ENCODE measurements at places on chromosomes 1 and 21.

GRCh38 chr1:118302145-118302544 lies 117.1 kb upstream of the SPAG17 start:
- DNase-seq: no peak

DNA sequence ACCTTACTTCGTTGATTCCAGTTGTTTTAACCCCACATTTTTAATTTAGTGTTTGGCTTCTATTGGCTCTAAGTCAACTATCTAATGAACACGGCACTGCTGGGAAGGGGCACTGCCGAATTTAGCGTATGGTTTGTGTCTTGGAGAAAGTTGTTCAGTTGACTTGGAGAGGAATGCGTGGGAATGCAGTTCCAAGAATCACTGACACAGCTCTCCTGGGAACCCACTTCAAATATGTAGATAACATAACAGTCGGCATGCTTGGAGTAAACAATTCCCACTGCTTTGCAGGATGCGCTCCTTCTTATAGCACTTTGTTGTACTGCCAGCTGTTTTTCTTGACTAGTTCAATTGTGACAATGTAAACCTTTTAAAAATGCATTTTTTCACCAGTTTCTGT lies 104.3 kb downstream of the RYR2 start:
- DNase-seq: no peak

DNA sequence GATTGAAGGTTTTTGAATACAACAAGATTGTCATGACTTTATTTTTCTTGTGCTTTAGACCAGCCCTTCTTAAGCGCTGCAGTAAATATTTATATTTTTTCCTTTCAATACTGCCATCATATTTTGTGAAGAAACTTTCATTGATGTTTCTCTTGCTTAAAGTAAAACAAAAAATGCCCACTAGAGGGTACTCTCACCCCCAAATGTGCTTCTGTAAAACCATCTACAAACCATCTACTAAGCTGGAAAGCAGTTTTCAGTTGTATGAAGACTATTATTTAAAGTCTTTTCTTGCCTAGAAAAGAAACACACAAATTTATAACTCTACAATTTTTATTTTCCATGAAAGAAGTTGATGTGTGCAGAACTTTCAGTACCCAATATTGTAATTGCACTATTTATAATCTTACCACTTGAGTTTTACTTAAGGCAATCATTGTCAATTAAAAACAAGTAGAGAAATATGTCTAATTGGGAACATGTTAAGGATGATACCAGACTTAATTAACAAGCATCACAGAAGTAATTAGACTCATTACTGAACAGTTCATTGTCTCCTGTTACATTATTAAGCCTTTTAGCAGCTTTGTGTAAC lies 10.7 kb downstream of the LEPR start:
- peak; percentile 85 for DNase-seq

DNA sequence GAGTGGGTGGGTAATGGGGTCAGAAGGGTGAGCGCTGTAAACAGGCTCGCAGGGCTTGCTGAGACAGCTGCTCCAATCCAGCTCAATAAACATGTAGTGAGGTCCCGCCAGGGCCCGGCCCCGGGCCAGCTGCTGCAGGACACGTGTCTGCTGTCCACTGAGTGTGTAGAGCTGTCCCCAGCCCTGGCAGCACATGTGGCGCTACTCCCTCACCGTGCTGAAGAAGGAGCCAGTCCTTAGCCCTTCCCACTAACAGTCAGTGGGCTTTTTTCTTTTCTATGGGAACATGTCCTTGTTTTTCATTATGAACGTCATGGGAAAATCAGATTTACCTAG lies 78.9 kb upstream of the C1orf174 start:
- DNase-seq: no peak

DNA sequence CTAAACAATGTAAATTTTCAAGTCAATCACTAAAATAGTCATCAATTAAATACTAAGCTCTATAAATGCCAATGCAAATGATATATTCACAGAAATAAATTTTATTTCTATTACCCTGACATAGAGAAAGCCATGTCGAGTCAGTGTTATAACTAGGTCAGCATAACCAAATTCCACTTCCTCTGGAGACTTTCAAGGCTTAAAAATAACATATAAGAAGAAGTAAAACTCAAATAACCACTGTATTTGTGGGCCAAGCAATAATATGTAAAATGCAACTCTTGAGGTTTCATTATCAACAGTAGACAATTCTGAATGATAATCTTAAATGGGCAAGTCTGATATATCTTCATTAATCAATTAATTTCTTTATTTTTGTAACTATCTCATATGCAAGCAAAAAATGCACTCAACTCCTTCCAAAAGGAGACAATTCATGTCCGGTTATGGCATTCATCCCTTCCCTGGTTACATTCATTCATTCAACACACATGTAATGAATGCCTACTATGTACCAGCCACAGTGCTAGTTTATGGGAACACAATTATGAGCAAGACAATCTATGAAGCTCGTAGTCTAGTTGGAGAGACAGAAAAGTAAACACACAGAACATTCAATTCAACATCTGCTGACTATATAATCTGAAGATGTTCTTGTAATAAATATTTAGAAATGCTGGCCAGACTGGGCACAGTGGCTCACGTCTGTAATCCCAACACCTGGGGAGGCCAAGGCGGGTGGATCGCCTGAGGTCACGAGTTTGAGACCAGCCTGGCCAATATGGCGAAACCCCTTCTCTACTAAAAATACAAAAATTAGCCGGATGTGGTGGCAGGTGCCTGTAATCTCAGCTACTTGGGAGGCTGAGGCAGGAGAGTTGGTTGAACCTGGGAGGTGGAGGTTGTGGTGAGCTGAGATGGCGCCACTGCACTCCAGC lies 37.1 kb upstream of the CAP1 start:
- no peak for DNase-seq

- no peak for DNase-seq
Measured at GRCh38 chr1:230065571-230065970, 1.5 kb upstream of the GALNT2 start.

GRCh38 chr1:99648107-99648506 lies 2.2 kb downstream of the PALMD start:
- no peak for DNase-seq

- DNase-seq: no peak
Measured at GRCh38 chr1:30680429-30680828, 43.0 kb downstream of the MATN1 start.

GRCh38 chr1:28666806-28667205 lies 1.8 kb upstream of the GMEB1 start:
- DNase-seq: no peak

GRCh38 chr1:13666317-13666716 lies 33.7 kb upstream of the PRDM2 start:
- no peak for DNase-seq

DNA sequence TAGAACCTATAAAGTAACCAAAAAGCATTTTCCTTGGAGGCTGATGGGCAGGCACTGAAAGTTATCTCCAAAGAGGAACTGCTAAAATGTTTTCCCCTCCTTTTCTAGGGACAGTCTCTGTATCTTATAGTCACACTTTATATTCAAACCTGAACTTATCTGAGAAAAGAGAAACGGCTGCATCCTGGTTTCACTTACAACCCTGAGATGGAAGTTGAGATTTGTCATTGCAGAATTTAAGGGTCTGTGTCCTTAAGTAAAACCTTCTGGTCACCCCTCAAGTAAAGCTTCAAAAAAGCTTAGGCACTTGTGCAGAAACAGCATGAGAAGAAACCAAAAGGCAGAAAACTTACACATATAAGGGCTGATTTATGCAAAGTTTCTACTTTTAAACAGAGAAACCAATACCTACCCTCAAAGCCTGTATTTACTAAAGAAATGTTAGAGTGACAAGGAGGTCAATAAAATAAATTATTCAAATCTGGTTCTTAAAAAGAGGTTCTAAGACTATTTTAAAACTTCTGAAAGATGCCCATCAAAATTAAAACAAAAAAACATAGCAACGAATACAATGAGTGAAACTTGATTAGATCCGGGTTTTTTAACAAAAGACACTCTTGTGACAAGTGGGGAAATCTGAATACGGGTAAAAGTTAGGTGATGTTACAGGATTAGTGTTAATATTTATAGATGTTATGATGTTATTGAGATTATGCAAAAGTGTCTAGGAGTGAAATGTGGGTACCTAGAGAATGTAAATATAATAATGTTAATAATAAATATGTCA lies 9.9 kb downstream of the CD58 start:
- no peak for DNase-seq

- DNase-seq: no peak
Measured at GRCh38 chr1:216604771-216605170, 118.5 kb downstream of the ESRRG start.

GRCh38 chr1:101356604-101357443 lies 120.0 kb downstream of the S1PR1 start:
- DNase-seq: no peak

DNA sequence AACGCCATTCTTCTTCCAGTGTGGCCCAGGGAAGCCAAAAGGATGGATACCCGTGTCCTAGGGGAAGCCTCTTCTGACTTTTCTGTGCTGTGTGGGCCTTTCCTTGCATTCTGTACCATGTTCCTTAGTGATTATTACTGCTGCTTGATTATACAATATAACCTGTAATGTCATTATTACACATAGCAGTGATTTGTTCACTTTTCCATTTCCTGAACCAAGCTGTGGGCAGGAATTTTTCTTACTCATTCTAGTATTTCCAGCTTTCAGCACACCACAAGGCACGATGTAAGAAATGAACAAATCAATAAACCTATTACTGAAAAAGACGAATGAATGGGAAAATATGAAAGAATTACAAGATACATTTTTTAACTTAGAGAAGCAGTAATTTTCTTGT lies 8.4 kb upstream of the USP33 start:
- no peak for DNase-seq

GRCh38 chr1:225299624-225300023 lies 128.2 kb downstream of the LBR start:
- DNase-seq: no peak

- peak; percentile 56 for DNase-seq
Measured at GRCh38 chr1:99737016-99737415, 29.4 kb downstream of the FRRS1 start.

DNA sequence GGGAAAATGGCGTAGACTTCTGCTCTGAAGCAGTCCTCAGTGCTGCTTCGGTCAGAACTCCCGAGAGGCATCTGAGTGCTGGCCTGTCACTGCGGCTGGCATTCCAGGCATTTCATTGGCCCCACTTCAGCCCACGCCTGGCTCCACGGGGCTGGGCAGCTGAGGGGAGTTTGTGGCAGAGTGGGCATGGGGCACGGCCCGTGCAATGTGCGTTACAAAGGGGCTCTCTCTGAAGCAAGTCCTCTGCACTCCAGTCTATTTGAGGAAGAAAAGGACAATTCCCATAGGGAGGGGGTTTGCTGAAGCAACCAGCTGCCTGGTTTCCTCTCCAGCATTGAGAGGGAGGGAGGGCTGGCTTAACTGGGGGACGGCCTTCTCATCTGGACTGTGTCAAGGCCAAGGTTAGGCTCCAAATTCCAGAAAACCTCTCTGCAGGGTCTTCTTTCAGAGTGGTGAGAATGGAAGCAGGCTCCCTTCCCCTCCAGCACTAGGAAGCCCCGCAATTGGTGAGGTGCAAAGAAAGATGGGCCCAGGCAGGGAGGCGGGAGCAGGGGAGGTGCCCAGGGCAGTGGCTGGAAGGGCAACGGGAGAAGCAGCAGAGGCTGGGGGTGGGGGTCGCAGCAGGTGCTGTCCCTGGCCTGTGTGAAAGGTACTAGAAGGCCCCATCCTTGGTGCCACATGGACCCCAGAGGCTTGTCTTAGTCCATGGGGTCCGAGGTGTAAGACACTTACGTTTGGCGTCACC lies 21.1 kb upstream of the GPR157 start:
- DNase-seq: no peak

DNA sequence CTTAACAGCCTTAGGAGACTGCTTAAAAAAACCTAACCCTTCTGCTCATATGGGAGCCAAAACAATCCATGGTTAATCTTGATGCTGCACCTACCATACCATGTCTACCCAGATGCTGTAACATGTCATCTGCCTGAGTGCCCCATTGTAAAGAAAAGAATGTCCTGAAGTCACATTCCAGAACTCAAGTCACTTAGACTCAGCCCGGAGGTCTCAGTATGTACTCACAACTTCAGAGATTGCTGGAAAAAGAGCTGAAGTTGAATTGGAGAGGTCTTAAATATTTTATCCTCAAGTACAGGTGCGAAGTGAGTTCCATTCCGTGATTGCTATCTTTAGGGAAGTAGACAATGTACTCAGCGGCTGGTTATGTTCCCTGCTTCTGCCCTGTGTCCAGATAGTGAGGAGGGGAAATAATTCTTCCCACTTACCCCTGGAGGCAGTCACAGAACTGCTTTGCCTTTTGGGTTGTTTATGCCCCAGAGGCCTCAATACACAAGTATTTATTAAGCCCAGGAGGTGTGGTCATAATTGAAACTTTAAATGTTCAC lies 57.5 kb upstream of the HOOK1 start:
- DNase-seq: no peak

DNA sequence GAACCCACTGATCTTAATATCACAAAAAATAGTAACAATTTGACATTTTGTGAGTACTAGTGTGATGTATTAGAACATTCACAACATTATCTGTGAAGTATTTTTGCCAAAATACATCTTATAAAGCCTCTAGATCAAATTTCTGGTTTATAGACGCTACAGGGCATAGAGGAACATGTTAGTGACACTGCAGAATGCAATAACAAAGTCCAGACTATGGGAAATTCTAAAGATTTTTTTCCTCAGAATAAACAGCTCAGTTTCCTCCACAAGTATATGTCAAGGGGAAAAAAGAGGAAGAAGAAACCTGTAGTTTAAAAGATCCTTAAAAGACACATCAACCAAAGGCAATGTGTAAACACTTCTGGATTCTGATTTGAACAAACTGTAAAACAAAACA lies 26.4 kb upstream of the MROH9 start:
- DNase-seq: no peak

DNA sequence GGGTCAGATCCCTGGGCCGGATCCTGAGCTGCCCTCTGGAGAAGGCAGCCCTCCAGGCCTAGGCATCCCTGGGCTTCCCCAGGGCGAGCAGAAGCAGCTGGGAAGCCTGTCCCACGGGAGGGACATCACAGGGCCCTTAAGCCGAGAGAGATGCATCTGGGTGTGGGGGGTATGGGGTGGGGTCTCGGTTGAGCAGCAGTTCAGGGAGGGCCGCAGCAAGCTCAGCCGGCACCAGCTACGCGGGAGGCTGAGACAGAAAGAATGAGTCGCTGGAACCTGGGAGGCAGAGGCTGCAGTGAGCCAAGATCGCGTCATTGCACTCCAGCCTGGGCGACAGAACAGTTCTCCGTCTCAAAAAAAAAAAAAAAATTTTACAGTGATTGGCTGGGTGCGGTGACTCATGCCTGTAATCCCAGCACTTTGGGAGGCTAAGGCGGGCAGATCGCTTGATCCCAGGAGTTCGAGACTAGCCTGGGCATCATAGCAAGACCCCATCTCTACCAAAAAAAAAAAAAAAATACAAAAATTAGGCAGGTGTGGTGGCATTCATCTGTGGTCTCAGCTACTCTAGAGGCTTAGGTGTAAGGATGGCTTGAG lies 37.7 kb downstream of the RRP1 start:
- DNase-seq: no peak

- no peak for DNase-seq
Measured at GRCh38 chr1:77538956-77539518, 143.4 kb downstream of the ZZZ3 start.

- DNase-seq: peak; percentile 15
Measured at GRCh38 chr1:182444497-182444896, 5.4 kb upstream of the RGSL1 start.

GRCh38 chr1:20402585-20403422 lies 83.2 kb downstream of the CAMK2N1 start:
- no peak for DNase-seq

- DNase-seq: no peak
Measured at GRCh38 chr1:190578017-190578416, 100.4 kb upstream of the BRINP3 start.

Measured in hematopoietic multipotent progenitor cell treated with erythropoietin and hydrocortisone succinate and interleukin-3 and kit ligand, for 6 days (in vitro differentiated cells).